ENCODE measurements at places on chromosomes 4 and X.

DNA sequence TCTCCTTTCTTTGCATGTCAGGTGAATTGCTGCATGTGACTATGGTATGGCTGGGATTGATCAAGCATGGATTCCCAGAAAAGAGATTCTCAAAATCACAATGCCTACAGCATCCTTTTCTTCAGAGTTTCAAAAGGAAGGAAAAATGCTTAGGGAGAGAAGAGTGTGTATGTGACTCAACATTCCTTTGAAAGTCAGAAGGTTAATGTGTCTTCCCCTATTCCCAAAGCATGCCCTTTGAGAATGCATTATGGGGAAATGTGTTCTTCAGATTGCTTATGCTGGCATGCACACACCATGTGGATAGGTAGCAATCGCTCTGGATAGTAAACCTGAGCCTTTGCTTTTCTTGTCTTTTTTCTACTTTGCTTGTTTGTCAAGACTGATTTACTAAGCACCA lies 78.5 kb downstream of the ELOVL6 start:
- no peak for DNase-seq

DNA sequence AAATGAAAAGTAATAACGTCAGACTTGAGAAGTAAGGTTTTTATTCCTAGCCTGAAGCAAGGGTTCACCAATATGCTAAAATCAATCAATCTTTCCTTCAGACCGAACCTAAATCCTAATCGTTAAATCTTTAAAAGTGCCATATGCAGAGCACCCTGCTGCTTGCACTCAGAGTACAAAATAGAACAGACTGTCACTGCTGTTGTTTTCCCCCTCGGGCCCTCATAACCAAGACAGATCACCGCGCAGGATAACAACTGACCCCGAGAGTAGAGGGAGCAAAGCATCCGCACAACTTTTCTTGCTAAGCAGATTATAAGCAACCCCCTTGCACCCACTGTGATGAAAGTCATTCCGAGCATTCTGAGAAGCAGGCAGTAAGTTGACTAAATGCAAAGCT lies 550.9 kb upstream of the NDST4 start:
- no peak for DNase-seq

DNA sequence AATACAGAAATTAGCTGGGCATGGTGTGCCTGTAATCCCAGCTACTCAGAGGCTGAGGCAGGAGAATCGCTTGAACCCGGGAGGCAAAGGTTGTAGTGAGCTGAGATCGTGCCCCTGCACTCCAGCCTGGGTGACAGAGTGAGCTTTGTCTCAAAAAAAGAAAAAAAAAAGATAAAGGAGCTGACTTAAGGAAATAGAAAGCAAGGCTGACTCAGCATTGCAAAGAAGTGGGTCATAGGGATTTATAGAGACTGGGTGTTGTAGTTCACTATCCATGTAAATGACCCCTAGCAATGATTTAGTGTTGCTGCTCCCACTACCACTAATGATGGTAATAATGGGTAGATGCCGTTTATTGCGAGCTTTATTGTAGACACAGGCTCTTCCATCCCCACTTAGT lies 47.6 kb downstream of the ADD1 start:
- DNase-seq: no peak

GRCh38 chr4:60452266-60452665 lies 747.9 kb upstream of the ADGRL3 start:
- no peak for DNase-seq

GRCh38 chrX:53817548-53817947 lies 131.0 kb upstream of the HUWE1 start:
- DNase-seq: no peak

DNA sequence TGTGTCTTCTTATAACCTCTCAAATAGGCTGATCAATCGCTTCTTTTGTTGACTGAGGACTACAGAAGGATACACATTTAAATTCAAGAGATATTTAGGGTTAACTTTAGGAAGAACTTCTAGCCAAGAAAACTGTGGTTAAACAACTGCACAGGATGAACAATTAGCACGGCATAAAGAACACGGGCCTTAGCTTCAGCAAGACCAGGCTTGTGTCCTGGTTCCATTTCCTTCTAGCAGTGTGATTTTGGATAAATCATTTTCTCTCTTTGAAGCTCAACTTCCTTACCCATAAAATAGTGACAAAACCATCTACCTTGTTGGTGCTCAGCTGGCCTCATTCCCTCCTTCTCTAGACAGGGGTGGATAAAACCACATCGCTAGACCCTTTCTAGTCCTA lies 117.6 kb downstream of the TSPAN5 start:
- no peak for DNase-seq

Data from NCI-H1417 treated with DMSO at 0.1 percent for 48 hours (cell line).